ENCODE measurements at places on chromosomes 6 and 20.
A peak's percentile ranks its signal among the peaks of the same experiment; 100 is the strongest.

- DNase-seq = no peak
These were observed 65.3 kb upstream of the KCNK16 start for GRCh38 chr6:39387785-39388184.

GRCh38 chr6:137216875-137217553 is 2.2 kb downstream of the IFNGR1 start:
- peak; percentile 55 for DNase-seq

DNA sequence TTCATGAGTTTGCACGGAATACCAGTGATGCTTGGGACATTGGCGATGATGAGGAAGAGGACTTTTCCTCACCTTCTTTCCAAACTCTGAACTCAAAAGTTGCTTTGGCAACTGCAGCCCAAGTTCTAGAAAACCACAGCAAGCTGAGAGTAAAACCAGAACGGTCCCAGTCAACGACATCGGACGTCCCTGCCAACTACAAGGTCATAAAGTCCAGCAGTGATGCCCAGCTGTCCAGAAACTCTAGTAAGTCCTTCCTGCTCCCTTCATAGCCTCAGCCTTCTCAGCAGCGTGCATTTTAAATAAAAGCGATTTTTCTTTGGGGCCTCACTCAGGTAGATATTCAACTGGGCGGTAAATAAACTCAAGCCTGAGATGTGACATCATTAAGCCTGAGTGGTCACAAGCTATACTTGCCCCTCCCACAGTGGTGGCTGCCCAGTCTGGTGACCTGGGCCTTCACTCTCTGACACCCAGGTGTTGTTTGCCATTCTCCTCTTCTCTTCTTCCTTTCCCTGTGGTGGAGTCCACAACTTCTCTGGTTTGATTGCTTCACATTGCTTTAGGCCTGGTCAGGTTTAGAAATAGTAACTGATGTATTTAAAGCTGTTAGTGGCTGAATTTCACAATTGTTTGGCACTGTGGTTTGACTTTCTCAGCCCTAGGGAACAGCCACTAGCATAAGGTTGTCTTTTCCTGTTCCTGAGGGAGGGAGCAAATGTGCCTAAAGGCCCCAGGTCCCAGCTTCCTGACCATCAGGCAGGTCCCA is 21.6 kb upstream of the TMEM217 start:
- peak; percentile 27 for DNase-seq

DNA sequence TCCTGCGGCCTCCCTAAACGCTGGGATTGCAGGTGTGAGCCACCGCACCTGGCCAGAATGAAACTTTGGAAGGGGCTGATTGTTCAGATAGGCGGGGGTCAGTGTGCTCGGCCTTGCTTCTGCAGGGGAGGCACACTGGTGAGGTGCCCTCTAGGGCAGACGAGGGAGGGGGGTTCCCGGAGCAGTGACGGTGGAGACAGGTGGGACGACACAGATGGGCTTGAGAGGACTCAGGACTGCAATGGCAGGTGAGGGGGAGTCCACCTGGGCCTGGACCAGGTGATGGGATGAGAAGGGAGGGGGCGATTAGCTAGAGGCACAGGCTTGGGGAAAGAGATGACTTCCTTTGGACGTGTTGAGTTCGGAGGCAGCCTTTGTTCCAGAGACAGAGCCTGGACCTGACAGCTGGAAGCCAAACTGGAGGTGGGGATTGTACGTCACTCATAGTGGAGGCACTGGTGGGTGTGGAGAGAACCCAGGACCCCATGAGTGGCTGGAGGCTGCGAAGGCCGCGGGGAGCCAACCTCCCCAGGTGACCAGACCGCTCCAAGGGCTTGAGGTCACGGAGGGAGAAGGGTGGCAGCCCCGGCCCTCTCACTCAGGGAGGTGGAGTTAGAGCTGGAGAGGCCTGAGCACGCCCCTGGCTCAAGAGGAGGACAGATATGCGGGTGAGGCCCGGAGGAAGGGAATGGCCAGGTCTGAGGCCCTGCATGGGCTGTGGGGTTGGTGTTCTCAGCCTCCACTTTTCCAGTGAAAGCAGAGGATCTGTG is 10.5 kb upstream of the MAP1LC3A start:
- no peak for DNase-seq

DNA sequence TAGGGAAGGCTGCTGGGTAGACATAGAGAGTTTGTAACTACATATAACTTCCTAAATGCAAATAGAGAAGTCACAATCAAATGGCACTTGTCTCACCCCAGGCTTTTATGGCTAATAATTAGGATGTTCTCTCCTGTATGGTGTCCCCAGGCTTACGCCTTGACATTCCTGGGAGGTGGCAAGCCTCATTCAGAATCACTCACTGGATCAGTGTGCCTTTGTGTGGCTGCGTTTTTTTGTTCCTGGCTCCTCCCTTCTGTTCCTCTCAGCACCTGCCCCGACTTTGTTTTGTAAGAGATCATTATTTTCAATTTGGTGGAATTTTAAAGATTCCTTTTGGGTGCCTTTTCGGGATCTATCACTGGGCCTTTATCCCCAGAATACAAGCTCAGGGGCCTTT is 5.7 kb downstream of the LAMP5 start:
- DNase-seq = no peak

DNA sequence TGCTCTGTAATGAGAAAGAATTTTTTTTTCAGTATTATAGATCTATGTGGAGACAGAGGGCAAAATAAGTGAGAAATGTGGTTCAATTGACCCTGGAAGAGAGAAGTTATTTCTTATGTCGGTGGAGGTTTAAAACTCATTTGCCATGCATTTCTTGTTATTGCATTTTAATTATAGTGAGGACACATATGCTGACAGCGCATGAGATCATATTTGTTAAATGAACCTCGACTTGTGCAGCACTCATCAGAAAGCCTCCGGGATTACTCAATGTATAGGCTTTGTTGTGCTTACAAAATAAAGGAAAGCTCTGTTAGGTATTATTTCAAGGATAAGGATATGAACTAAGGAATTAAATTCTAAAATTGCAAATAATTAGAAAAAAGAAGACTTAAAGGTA is 915.1 kb upstream of the MAP3K7 start:
- DNase-seq = no peak

GRCh38 chr6:24868765-24869164 is 67.0 kb downstream of the RIPOR2 start:
- DNase-seq = no peak

DNA sequence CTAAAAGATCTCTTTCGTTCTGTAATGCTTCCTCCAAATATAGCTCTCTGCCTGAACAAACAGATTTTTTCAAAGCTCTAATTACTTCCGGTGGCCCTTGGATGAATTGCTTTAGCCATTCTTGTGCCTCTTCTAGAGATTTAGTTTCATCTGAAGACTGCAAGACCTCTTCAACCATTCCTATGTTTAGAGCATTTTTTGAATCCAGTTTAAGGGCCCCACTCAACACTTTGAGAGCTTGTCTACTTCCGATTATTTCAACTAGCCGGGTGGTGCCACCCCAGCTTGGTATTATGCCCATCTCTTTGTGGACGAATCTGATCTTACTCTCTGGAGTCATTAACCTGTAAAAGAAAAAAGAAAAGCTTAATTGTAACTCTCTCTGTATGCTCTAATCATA is 23.3 kb downstream of the RNF146 start:
- DNase-seq = no peak

- no peak for DNase-seq
These were observed 7.7 kb downstream of the ZHX3 start for GRCh38 chr20:41309817-41310216.

GRCh38 chr20:49899541-49900383 is 15.6 kb downstream of the SPATA2 start:
- DNase-seq = no peak

- no peak for DNase-seq
These were observed 590.9 kb upstream of the CITED2 start for GRCh38 chr6:139965393-139965792.

GRCh38 chr6:89416796-89417195 is 4.7 kb upstream of the RRAGD start:
- no peak for DNase-seq

GRCh38 chr6:137542713-137543112 is 48.5 kb upstream of the OLIG3 start:
- no peak for DNase-seq

DNA sequence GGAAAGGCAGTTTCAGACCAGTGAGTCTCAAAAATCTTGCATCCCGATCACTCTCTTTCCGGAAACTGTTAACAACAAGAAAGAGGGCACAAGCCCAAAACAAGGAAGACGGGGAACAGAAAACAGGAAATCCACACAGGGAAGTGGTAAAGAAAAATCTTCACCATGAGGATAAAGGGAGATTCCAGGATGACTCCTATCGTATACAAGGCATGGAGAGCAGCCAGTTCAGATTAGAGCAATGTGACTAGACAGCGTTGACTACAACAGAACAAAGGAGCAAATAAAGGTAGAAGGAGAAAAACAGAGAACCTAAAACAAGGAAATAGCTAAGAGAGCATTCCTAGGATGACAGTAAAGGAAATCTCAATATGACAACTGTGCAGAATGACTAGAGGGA is 26.5 kb downstream of the VNN1 start:
- peak; percentile 49 for DNase-seq

- DNase-seq = peak; percentile 4
These were observed 36.3 kb upstream of the DACT2 start for GRCh38 chr6:168355716-168356522.

DNA sequence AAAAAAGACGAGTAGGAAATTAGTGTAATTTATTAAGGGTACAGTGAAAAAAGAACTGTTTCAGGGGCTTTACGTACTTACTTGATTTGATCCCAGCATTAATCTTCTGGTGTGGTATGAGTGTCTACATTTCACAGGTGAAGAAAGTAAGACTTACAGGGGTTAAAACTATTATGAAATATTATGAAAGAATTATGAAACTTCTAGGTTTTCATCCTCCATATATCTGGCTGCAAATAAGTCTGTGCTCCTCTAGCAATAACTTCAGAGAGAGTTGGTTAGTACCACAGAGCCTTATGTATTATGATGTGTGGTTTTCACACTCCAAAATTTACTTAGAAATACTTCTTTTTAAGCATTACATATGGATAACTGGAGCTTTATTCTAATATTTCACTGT is 41.9 kb downstream of the ZFAND3 start:
- no peak for DNase-seq

- no peak for DNase-seq
These were observed 6.2 kb upstream of the BANF2 start for GRCh38 chr20:17693444-17694001.

DNA sequence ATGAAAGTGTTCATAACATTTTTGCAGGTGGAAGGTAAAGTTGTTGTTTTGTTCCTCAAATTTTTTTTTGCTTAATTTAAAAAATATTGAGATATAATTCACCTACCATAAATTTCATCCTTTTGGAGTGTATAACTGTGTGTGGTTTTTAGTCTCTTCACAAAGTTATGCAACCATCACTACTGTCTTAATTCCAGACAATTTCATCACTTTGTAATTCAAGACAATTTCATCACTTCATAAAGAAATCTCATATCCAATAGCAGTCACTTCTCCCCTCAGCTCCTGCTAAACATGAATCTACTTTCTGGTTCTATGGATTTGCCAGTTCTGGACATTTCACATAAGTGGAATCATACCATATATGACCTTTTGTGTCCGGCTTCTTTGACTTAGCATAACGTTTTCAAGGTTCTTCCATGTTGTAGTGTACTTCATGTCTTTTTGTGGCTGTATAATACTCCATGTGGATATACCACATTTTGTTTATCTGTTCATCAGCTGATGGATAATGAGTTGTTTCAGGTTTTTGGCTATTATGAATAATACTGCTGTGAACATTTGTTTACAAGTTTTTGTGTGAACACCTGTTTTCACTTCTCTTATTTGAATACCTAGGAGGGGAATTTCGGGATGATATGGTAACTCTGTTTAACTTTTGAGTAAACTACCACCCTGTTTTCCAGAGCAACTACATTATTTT is 18.8 kb downstream of the ZFAND3 start:
- DNase-seq = peak; percentile 19

DNA sequence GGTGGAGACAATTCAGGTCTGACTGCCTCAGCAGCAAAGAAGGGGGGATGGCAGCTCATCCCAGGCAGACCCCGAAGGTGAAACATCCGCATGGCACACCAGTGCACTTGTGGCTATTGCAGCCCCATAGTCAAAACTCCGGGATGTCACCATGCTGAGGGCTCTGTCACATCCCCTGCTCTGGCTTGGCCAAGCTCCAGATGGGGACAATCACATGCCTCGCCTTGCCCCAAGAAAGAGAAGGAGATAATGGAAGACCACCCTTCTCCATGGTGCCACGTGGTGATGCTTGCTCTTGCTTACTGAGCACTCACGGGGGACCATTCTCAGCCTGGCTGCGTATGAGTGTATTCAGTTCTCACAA is 60.2 kb downstream of the RBM38 start:
- no peak for DNase-seq

DNA sequence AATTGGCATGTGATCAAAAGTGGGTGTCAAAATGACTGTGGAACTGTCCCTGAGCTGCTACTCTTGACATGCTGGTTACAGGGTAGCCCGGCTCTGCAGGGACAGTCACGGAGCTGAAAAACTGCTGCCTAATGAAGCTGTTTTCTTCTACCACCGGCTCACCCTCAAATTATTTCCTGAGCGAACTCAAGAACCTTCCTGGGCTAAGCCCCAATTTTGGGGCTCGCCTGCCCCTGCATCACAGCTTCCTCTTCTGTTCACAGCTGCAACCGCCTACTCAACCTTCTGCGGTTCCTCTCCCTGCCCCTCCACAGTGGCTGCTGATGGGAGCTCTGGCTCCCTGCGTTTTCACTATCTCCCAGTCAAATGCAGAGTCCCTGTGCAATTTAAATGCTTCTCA is 110.8 kb upstream of the MLN start:
- peak; percentile 73 for DNase-seq

- no peak for DNase-seq
These were observed 4.4 kb downstream of the HLA-E start for GRCh38 chr6:30493643-30494250.

GRCh38 chr6:129890701-129891100 is 29.6 kb upstream of the TMEM244 start:
- DNase-seq = no peak

DNA sequence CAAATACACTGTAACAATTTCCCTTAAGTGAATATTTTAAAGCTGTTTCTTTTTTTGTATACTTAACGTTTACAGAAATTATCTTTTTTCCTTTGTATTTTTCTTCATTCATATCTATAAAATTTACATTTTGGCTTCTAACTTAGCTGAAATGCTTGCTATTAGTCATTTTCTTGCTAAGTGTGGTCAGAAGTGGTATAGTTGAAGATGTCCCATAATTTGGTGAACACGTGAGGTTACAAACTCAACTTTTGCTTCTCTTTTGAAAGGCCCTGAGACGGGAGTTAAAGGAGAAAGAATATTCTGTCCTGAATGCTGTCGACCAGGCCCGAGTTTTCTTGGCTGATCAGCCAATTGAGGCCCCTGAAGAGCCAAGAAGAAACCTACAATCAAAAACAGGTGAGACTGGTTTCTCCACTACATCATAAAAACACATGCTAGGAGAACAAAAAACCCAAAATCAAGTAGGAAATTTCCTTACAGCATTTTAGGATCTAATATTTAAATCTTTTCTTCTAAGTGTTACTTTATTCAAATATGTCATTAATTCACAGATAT is 445.0 kb downstream of the UTRN start:
- no peak for DNase-seq

GRCh38 chr20:4763723-4764510 is 42.2 kb downstream of the PRND start:
- DNase-seq = peak; percentile 79

GRCh38 chr6:35839019-35839418 is 33.9 kb downstream of the LHFPL5 start:
- DNase-seq = no peak
